ENCODE measurements at places on chromosomes 3 and 15.

GRCh38 chr3:30004481-30004880 lies 601.9 kb upstream of the TGFBR2 start:
- DNase-seq, result no peak

DNA sequence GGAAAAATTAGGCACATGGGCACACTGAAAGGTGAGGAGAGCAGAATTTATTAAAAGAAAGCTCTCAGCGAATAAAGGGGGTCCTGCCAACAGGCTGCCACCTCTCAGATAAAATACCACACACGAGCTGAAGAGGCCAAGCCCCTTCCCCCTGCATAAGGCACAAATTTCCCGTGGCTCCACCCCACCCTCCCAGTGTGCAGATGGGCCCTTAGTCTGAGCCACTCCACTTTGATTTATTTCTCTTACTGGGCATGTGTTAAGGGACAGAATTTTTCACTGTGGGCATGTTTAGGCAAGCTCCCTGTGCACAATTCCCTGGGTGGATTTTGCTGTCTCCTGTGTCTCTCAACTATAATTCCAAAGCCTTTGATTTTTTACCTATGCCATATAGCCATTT lies 409.8 kb downstream of the TBL1XR1 start:
- DNase-seq, result no peak

DNA sequence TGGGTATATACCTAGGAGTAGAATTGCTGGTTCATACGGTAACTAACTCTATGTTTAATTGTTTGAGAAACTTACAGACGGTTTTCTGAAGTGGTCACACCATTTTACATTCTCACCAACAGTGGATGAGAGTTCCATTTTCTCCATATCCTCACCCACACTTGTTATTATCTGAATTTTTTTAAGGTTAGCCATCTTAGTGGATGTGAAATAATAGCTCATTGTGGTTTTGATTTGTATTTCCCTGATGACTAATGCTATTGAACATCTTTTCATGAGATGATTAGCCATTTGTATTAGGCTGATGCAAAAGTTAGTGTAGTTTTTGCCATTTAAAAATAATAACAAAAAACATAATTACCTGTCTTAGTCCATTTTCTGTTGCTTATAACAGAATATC lies 18.6 kb downstream of the CSTA start:
- DNase-seq, result no peak

- no peak for DNase-seq
These were observed 24.5 kb downstream of the IQGAP1 start for GRCh38 chr15:90412356-90413194.

- no peak for DNase-seq
These were observed 139.7 kb downstream of the RTP4 start for GRCh38 chr3:187507905-187508304.

DNA sequence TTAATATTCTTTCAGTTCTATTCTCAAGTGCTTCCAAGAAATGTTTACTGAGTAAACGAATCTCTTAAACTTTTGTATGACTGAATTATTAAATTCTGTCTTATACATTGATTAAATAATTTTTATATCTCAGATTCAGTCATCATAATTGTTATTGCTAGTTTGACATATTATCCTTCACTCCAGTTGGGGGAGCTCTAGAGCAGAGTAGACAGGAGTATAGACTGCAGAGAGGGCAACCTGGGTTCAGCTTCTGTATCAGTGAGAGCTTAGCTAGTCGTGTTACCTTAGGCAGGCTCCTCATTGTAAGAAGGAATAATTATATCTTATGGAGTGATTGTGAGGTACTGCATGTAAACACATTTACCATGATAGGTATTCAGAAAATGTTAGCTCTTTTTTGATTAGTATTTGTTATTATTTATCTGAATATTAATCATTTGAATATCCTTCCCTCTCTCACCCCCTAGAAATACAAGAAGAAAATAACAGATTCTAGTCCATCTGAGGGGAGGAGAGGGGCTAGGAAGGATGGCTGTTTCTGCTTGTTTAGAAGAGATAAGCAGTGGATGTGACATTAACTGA lies 31.0 kb upstream of the ZCWPW2 start:
- DNase-seq, result no peak

GRCh38 chr3:62277450-62277849 lies 95.9 kb downstream of the FEZF2 start:
- DNase-seq, result no peak

- no peak for DNase-seq
These were observed 9.1 kb upstream of the PPARG start for GRCh38 chr3:12279591-12280326.

- no peak for DNase-seq
These were observed 552.9 kb downstream of the DIPK2A start for GRCh38 chr3:144524531-144524930.

- no peak for DNase-seq
These were observed 57.7 kb downstream of the DNAJB8 start for GRCh38 chr3:128408693-128409623.

- DNase-seq, result no peak
These were observed 393.3 kb upstream of the CBLB start for GRCh38 chr3:106261915-106262683.

GRCh38 chr15:100769975-100770340 lies 109.7 kb upstream of the ALDH1A3 start:
- DNase-seq, result no peak

- DNase-seq, result no peak
These were observed 467.6 kb upstream of the CFAP20DC start for GRCh38 chr3:59517388-59517787.

- DNase-seq, result no peak
These were observed 1087.1 kb upstream of the ALCAM start for GRCh38 chr3:104279617-104280016.

DNA sequence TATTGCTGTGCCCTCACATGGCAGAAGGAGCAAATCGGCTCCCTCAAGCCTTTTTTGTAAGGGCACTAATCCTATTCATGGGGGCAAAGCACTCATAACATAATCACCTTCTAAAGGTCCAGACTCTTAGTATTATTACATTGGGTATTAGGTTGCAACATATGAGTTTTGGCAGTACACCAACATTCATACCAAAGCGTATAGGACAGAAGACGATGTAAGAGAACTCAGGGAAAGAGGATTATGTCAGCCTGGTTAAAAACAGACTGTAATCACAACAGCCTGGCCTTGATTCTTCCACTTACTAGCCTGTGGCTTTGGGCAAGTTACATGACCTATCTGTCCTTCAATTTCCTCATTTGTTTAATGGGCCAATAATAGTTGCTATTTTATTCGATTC lies 828.5 kb upstream of the NECTIN3 start:
- DNase-seq, result no peak

- no peak for DNase-seq
These were observed 33.6 kb downstream of the EAF1 start for GRCh38 chr3:15460891-15461531.

- no peak for DNase-seq
These were observed 47.9 kb upstream of the LIPC start for GRCh38 chr15:58383876-58384275.

GRCh38 chr3:158810823-158811724 lies 9.2 kb downstream of the MFSD1 start:
- no peak for DNase-seq

DNA sequence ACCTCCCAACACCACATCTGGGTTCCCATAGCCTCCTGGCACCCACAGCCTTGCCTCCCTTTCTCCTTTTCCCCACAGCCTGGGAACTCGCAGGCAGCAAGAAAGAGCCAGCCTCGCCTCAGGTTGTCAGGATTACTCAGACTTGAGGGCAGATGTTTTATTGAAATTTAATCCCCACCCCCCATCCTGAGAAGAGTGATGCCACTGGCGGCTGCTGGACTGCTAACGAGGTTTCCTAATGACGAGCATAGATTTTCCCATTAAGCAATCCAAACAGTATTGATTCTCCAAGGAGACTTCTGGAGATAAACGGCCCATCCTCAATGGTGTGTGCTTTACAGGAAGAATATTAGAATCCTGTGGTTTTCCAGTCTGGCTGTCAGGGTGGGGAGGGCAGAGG lies 13.7 kb downstream of the SHF start:
- DNase-seq, result no peak

DNA sequence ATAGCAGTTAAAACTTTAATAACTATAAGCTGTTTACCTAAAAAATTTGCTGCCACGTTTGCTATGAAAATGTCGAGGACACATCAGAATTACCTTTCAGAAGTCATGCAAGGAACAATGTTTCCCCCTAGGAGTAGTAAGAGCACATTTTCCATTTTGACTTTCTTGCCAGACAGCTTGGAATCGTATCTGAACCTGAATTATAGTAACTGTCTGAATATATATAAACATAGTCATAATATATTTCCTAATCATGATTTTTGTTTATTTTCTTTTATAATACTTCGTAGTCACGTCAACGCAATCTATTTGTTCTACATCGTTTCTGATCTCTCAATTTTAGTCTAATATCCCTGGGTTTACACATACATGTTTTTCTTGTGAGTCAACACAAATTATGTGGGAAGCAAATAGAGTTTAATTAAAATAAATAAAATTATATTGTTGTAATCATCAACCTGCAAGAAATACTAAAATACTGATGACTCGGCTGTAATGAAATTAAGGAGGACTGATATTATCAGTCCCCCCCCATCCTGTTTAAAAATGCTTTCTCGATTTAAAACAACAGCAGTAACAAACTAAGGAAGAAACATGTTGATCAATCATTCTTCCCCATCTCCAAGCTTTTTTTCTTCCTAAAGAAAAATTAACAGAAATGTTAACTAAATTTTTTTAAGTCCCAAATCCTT lies 78.4 kb downstream of the MME start:
- DNase-seq, result no peak

DNA sequence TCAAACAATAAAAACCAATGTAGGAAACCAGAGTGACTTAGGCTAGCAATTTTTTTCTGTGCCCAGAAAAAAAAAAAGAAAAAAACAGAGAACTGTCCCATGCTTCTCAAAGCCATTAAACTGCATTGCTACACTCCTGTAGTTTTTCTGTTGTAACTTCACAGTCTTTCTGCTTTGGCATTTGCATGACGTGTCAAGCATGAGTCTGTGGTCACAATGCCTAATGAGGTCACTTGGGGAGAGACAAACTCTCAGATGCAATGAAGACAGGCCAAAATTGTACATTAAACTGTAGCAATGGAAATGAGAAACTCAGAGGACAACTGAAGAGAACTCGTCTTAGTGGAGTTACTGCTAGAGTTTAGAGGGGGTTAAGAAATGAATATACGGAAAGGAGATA lies 30.8 kb downstream of the CCDC80 start:
- DNase-seq, result no peak

GRCh38 chr15:37219211-37219701 lies 118.9 kb upstream of the MEIS2 start:
- no peak for DNase-seq

DNA sequence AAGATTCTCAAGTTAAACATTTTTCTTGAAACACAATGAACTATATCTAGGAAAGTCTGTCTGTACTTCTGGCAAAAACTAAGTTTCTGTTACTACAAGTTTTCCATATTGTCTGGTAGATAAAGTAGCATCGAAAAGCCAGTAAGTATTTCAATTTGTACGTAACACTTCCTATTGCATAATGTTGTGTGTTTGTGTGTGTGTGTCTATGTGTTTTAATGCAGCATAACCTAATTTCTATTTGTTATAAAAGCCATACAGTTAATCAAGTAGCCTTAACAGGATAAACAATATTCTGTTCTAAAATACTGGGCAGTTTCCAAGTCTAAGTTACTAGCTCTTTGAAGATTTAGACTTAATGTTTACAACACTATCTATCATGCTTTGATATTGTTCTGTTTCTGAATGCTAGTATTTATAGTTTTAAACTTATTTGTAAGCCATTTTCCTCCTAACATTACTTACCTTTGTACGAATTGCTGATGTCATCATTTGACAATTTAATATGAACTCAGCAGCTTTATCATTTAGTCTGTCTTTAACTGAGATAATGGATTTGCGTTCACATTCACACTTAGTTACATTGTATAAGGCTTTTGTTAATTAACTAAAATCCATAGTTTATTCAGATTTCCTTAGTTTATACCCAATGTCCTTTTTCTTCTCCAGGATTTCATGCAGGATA lies 163.9 kb downstream of the CBLB start:
- no peak for DNase-seq

DNA sequence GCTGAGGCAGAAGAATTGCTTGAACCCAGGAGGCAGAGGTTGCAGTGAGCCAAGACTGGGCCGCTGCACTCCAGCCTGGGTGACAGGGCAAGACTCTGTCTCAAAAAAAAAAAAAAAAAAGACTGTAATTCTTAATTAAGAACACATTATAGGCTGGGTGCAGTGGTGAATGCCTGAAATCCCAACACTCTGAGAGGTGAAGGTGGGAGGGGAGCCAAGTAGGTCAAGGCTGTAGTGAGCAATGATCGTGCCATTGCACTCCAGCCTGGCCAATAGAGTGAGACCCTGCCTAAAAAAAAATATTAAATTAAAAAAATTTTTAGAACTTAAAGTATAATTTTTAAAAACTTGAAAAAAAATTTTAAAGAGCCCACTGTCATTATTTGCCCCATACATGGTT lies 13.4 kb upstream of the ARPIN start:
- DNase-seq, result no peak

GRCh38 chr3:11671648-11672100 lies 28.0 kb upstream of the VGLL4 start:
- no peak for DNase-seq

DNA sequence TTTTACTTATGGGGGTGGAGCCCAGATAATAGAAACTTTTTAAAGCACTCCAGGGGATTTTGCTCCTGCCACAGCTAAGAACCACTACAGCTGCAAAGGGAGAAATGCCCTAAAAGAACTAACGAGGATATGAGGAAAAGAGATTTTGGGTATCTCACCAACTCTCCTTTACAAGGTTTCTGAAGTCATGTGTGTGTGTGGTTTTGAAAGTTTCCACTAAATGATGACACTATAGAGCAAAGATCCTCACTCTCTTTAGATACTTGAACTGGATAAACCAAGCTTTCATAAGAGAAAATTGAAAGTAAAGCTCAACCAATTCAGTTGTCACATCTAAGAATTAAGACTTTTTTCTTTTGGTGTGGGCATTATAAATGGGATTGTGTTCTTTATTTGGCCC lies 455.3 kb upstream of the ALCAM start:
- no peak for DNase-seq

DNA sequence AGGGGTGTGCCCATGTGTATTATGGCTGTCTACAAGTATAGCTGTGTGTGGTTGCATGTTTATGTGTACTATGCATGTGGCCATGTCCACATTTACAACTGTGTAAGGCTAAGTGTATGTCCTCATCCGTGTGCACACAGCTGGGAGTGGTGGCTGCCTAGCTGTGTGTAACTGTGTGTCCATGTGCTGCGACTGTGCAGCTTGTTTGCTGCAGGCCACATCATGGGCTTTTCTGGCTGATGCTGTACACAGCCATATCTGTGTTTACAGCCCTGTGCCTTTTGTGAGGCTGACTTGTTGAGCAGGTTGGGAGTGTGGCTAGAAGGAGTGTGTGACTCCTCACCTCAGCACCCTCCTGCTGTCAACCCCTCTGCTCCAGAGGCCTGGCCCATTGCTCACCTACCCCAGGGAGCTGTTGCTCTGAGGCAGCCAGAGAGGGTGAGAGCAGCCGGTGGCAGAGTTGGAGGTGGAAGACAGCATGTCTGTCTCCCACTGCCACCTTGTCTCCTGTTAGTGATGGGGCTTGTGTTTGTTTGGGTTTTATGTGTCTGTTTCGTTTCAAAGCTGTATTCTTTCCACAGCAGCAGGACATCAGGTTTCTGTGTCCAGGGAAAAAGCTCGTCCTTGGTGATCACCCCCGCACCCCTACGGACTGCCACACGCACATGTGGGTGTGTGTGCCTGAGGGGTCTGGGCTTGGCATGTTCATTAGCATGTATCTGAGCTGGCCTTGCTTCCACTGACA lies 1.4 kb upstream of the GRM2 start:
- no peak for DNase-seq
